HS-27A (cell line): ENCODE measurements at places on chromosomes 1 and 21.

DNA sequence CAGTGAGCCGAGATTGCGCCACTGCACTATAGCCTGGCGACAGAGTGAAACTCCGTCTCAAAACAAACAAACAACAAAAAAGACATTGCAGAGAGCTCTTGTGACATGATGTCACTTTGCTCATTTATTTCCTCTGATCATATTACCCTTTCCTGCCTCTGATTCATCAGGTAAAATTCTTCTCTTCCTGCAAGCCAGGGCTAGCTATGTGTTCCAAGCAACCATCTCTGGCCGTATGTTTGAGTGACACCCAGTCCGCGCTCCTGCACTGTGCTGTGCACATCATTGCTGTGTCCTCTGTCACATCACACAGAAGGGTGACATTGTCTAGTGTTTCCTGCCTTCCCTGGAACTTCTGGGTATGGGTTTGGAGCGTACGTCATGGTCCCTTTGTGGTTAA is 251.3 kb downstream of the PCP4 start:
- DNase-seq = no peak

- DNase-seq = peak; percentile 7
These were observed 84.9 kb downstream of the KIF14 start for GRCh38 chr1:200535605-200536004.

DNA sequence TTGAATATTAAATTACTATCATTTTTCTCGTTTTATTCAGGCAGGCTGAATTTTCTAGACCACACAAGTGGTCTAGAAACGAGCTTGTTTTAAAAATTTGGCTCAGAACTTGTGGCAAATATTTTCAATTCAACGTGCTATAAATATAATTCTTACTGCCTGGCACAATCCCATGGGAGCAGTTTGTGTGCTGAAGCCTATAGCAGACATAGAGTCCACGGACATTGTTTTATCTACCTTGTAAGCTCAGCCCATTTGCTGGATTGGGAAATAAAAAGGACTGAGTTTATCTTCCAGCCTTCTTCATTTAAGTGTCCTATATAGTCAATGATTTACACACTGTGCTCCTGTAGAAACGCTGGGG is 103.4 kb downstream of the ZBTB18 start:
- no peak for DNase-seq

DNA sequence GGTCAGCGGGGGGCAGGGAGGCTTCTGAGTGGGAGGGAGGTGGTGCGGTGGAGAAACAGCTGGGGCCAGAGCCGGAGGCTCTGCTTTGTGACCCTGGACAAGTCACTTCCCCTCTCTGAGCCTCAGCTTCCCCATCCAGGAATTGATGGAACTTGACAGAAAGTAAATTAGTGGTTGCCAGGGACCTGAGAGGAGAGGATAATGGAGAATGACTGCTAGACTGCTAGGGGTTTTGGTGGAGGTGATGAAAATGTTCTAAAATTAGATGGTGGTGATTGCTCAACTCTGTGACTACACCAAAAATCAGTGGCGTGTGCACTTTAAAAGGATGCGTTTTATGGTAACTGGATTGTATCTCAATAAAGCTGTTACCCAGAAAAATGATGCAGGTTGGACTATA is 100.9 kb downstream of the ARHGEF10L start:
- no peak for DNase-seq

GRCh38 chr1:94552071-94552586 is 10.6 kb upstream of the F3 start:
- no peak for DNase-seq

DNA sequence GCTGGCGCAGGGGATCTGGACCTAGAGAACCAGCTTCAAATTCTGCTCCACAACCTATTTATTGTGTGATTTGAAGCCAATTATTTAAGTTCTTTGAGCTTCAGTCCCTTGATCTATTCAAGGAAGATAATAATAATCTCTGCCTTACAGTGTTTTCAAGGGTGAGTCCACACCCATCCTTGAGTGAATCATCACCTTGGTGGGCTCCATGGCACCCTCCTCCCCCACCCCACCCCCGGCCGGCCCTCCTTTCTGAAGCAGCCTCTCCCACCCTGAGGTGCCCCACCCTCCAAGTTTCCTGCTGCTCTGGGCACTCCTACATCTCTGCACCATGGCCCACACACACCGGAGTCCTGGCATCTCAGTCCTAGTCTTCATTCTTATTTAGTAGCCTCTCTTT is 38.3 kb downstream of the TCP10L start:
- DNase-seq = no peak

GRCh38 chr1:1157033-1157365 is 16.7 kb upstream of the TTLL10 start:
- no peak for DNase-seq

- DNase-seq = no peak
These were observed 43.7 kb upstream of the ADAMTS1 start for GRCh38 chr21:26888931-26889330.

DNA sequence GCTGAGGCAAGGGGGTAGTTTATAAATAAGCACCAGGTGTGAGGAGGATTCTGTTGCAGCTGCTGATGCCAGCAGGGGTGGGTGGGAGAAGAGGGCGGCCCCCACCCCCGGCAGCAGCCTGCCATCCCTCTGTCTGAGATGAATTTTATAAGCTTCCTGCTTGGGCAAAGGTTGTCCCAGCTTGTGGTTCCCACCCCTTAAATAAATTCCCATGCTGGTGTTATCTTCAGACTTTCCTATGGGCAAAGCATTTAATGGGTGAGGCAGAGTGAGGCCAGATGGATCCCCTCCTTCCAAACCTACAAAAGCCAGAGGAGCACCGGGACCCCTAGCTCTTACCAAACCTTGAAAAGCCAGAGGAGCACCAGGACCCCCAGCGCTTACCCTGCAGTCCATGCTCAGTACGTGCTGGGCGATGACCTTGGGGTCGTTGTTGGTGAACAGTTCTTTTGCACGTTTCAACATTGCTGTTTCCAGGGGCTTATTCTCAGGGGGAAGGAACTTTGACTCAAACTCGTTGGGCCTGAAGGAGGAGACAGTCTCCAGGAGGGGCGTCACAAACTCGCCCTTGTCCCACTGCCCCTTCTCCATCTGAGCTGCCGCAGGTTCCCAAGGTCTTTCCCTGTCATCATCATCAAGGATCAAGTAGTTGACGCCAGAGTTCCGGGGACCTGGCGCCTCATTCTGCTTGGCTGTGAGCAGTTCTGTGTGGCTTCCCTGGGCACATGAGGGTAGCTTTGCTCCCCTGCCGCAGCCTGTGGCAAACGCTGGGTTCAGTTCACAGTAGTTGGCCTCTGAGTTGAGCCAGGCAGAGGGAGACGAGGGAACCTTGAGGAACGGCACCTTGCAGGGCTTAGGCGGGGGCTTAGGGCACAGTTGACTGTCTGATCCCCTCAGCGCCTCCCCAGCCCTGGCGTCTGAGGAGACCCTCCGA is 99.5 kb downstream of the BCAR3 start:
- DNase-seq = no peak

GRCh38 chr1:39091845-39092645 is 65.9 kb downstream of the NDUFS5 start:
- no peak for DNase-seq

DNA sequence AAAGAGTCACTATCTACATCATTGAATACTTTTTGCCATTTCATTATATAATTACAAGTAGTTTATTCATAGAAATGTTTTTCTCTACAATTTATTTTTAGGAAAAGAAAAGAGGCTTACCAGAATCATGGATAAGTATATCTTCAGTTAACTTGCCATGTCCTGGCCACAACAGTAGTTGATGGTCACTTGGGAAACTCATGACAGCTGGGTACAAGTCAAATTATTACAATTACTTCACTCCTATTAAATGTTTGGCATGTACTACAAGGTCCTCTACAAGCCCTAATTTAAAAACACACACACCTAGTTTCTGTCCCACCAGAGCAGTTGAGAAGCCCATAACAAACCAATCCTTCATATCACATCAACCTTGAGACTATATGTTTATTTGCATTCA is 29.4 kb downstream of the PALMD start:
- no peak for DNase-seq

DNA sequence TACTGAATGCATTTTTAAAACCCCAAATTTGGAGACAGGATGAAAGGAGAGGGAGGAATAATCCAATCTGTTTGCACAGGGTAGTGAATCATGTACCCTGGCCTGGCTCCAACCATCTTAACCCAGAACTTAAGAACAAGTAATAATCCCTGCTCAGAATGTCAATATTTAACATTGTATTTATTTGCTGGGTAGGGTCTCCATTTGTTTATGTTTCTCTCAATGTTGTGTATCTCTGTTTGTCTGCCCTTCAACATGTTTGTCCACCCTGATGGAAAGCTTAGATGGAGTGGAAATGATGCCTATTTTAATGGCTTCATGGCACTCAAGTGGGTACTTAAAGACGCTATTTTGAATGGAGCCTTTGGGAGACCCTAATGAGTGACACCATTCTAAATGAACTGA is 54.4 kb upstream of the CDC42BPA start:
- no peak for DNase-seq

GRCh38 chr1:33965086-33965485 is 101.2 kb downstream of the HMGB4 start:
- DNase-seq = no peak

DNA sequence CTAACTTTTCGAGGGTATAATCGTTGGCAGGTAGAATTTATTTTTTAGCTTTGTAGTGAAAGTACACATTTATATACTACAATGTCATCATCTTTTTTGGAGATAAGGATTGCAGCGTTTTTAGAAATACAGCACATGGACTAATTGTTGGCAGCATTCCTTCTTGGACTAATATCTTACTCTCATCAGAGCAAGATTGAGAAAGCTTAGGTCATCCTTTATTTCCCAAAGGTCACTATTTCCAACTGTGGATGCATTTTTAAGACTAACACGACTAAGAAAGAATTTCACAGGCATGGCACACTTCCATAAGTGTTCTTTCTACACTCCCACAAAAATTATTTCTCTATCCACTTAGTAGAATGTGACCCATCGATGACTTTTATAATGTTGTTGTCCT is 732.3 kb downstream of the NCAM2 start:
- no peak for DNase-seq

DNA sequence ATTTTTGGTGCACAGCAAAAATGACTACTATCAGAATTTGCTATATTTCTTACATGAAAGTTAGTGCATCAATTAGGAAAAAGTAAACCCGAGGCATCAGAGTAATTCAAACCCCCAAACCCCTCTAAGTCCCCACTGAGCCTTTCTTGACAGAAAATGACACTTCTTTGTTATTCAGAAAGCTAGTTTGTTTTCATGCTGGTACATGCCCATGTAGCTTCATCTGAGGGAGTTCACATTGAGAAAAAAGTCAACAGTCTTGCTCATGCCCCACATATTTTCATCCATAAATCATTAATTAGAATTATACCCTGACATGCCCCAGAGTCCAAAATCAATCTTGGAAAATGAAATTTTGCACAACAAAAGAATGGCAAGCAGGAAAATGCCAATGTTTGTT is 39.9 kb upstream of the PDC start:
- no peak for DNase-seq

DNA sequence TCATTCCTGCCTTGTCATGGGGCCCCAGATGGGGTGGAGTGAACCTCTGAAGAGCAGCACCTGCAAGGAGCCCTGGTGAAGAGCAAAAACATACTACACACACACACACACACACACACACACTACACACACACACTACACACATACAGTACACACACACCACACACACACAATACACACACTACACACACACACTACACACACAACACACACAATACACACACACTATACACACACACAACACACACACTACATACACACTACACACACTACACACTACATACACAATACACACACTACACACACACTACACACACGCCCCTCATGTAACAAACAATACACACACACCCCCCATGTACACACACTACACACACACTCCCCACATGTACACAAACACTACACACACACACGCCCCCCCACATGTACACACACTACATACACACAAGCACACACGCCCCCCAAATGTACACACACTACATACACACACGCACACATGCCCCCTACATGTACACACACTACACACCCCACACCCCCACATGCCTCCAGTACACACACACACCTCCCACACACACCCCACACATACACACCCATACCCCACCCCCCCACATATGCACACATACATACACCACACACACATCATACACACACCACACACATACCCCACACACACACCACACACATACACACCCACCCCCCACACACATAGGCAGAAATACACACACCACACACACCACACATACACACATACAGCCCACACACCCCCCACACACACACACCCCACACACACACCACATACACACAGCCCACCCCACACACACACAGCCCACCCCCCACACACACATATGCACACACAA is 9.3 kb downstream of the SLC2A5 start:
- no peak for DNase-seq

GRCh38 chr1:206449565-206449964 is 20.7 kb upstream of the IKBKE start:
- no peak for DNase-seq

DNA sequence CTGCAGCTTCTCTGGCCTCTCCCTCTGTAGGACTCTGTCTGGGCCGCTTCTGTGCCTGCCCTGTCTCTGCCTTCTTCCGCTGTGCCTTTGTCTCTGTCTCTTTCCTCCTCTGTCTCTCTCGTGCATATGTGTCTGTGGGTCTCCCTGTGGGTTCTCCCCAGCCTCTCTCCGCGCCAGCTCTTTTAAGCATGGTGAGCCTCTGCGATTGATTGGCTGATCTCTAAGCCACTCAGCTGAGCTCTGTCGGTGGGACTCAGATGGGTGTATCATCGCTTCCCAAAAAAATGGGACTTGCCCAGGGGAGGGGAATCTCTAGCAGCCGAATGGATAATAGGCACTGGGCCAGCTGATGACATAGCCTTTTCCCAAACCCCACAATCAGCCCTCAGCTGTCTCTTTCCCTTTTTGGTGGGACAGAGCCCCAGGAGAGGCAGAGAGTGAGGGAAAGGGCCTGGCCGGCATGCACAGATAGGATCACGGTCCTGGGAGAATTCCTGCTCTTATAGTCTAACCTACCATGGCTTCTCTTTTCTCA is at the start of gene ADAMTS4:
Gene ADAMTS4, minus strand, starts transcription at position 158 of the 535 bp plus-strand sequence. CDS start 427 bp downstream, outside the sequence.
- no peak for DNase-seq

DNA sequence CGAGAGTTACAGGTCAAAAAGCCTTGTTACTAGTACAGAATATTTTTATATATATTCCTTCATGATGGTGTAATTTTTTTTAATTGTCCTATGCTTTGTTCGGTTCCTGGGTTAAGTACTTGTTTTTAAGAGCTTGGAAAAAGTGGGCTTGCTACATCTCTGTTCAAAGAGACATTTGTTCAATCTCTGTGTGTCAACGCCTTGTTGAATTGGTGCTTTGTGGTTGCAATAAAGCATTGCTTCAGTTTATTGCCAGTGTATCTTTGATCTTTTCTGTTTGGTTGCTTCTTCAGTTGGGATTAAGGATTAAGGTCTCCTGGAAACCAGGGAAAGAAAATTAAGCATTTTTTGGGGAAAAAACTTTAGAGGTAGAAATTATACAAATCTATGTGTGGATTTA is 47.7 kb upstream of the DNASE2B start:
- DNase-seq = no peak

- DNase-seq = no peak
These were observed 34.4 kb downstream of the NUCKS1 start for GRCh38 chr1:205715628-205716027.

GRCh38 chr1:42738678-42739226 is 1.3 kb downstream of the CLDN19 start:
- DNase-seq = no peak

- no peak for DNase-seq
These were observed 39.0 kb downstream of the FOXO6 start for GRCh38 chr1:41400225-41400624.
